ENCODE measurements at places on chromosomes 2 and 18.

- DNase-seq: no peak
Measured at GRCh38 chr2:222731201-222731621, 59.8 kb downstream of the MOGAT1 start.

DNA sequence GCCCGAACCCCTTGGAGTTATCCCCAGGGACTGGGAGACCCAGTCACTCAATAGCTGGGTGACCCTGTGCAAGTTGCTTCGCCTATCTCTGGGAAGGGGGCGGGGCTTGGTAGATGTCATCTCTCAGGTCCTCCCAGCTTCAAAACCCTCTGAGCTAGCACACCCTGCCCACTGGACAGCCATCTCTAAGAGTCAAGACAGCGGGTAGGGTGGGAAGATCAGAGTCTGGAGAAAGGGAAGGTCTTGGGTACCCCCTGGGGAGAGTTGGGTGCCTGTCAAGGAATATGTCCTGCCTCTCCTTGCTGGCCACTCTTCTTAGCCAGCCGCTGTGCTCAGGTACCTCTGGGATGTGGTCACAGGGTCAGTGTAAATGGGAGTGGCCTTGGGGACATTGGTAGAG is 8.0 kb downstream of the GLI2 start:
- DNase-seq: no peak

DNA sequence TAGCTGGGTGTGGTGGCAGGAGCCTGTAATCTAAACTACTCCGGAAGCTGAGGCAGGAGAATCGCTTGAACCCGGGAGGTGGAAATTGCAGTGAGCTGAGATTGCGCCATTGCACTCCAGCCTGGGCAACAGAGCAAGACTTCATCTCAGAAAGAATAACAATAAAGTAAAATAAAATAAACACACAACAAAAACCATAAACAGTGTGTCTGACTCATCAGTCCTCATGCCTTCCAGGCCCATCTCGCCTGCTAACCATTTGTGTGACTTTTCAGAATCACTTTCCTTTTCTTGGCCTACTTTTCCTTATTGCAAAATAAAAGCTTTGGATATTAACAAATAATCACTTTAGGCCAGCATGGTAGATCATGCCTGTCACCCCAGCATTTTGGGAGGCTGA is 42.0 kb upstream of the ASXL2 start:
- no peak for DNase-seq

- DNase-seq: no peak
Measured at GRCh38 chr2:74884118-74884762, 50.3 kb downstream of the HK2 start.

DNA sequence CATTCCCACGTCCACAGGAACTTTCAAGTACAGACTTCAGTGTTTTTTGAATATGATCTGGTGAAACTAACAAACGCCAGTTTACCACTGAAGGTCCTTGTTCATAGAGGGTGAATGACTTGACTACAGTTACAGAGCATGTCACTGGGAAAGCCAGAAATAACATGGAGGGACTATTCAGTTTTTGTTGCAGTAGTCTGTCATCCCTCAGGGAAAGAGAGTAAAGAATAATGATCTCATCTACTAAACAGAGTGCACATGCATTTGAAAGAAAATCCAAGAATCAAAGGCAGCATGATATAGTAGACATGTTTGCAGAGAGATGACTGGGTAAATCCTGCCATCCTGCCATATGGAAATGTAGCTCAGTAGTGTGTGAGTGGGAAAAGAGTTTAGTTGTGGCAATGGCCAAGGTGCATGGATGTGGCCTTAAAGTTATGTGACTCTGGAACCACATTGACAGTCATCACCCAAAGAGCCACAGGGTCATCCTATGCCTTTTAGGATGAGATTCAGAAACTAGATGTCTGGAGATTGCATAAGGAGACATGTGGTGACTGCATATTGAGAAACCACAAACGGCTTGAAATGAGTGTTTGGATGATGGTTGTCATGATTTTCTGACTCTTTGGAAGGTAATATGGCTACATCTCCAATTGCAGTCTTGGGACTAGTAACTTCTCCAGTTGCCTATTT is 125.3 kb upstream of the ZEB2 start:
- no peak for DNase-seq
